ENCODE measurements at places on chromosomes 3 and 15. TPM values are rescaled to one million over a fixed set of nuclear protein-coding genes. Genes with fewer than 3 reads are reported as not detected.

DNA sequence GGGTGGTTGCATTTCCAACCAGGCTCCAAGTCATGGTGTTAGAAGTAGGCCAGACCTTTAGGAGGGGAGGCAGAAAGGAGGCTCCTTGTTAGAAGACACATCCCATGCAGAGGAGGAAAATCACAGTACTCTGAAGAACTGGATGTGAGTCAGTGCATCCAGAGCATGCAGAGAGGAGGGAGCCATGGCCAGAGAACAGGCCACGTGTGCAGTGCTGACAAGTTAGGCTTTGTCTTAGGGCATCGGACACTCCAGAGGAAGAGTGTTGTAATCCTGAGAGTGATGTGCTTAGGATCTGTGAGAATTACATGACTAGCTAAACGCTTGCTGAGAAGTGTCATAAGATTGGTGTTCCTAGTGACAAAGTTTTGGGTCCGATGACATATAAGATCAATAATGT, 456.5 kb upstream of the THRB start:
- DNase-seq = no peak

DNA sequence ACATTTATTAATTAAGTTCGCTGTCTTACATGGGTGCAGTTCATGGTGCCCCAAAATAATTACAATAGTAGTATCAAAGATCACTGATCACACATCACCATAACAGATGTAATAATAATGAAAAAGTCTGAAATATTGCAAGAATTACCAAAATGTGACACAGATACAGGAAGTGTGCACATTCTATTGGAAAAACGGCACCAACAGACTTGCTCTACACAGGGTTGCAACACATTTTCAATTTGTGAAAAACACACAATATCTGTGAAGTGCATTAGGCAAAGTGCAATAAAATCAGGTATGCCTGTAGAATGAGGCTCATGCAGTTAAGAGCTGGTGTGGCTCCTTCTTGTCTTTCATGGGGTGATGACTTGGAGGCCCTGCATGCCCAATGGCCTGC, 265.8 kb downstream of the RPLP1 start:
- no peak for DNase-seq

GRCh38 chr15:28936081-28936480, 50.3 kb downstream of the APBA2 start:
- DNase-seq = no peak

Gene GOLGA6A
- 0.39 TPM for total RNA-seq

Gene OSTN
- total RNA-seq = not detected

Measured in HCT116 (cell line).